CD4-positive, alpha-beta T cell treated with Interleukin-4 for 1 hour (primary cell): ENCODE measurements at places on chromosomes 5 and 9.

DNA sequence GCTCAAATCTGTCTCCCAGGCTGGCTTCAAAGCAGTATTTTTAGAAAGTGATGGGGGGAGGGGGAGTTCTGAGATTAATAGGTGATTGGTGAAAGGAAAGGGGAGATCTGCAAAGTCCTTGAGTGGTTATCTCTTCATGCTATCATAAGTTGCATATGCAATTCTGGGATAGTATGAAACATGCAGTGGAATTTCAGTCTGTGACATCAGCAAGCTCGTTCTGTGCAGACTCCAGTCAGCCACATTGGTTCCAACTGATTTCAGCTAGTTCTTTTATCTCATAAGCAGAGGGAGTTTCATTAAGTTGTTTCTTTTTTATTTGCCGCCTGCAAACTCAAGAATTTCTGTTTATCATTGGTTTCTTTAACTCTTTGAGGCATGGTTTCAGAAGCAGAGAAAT, 180.5 kb upstream of the SH3GL2 start:
- no peak for DNase-seq

- no peak for DNase-seq
Measured at GRCh38 chr9:127130661-127131538, 8.5 kb upstream of the ANGPTL2 start.

- DNase-seq: no peak
Measured at GRCh38 chr9:36928670-36929349, 105.3 kb downstream of the PAX5 start.

- DNase-seq: peak; percentile 29
Measured at GRCh38 chr9:123867034-123867433, 62.9 kb downstream of the DENND1A start.

DNA sequence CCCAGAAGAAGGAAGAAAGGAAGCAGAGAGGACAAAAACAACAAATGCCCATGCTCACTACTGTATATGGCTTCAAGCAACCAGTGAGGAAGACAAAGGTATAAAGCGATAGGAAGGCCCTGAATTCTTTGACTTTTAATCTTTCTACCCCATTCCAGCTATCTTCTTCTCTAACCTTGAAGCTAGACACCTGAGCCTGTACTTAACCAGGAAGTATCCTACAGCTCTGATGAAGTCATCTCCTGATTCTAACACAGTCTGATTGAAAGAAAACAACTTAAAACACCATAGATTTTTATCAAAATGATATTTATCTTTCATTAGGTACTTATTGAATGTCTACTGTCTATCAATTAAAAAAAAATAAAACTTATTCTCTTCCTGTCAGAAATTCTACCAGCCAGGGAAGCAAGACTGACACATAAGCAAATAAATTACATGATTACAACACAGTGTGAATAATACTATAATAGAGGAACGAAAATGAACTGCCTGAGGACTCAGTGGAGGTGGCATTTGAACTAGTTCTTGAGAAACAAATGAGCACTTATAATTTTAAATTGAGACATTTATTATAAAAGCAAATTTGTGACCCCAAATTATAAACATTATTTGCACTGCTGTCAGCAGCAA, 123.3 kb upstream of the ELL2 start:
- DNase-seq: no peak

DNA sequence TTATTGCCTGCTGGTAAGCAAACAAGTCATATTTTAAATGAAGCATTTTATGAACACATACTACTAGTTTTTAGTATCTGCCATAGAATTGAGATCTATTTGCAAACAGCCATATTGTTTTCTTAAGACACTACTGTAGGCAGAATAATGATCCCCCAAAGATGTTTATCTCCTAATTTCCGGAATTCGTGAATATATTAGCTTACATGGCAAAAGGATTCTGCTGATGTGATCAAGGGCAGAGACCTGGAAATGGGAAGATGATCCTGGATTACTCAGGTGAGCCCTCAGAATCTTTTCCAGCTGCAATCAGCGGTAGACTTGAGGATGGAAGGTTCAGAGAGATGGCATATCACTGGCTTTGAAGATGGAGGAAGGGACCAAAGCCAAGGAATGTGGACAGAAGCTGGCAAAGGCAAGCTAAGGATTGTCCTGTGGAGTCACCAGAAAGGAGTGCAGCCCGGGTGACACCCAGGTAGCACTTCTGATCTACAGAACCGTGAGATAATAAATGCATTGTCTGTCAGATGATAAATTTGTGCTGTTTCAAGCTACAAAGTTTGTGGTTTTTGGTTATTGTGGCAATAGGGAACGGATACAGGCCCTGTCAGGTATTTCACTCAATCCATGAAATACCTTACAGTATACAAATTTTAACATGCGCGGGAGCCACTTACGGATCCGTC, 1.0 kb upstream of the ERCC6L2 start:
- no peak for DNase-seq
